ENCODE measurements at places on chromosomes 4 and X. TPM values are rescaled to one million over a fixed set of nuclear protein-coding genes. Genes with fewer than 3 reads are reported as not detected.

The IL2 gene
- total RNA-seq = not detected

The MAGEB10 gene
- total RNA-seq = not detected

The UGT2A1 gene
- total RNA-seq = 0.05 TPM

The RUFY3 gene
- total RNA-seq = 35.2 TPM

The FAM9B gene
- total RNA-seq = 0.25 TPM

The FAM47E gene
- 2.0 TPM for total RNA-seq

The DSPP gene
- not detected for total RNA-seq

DNA sequence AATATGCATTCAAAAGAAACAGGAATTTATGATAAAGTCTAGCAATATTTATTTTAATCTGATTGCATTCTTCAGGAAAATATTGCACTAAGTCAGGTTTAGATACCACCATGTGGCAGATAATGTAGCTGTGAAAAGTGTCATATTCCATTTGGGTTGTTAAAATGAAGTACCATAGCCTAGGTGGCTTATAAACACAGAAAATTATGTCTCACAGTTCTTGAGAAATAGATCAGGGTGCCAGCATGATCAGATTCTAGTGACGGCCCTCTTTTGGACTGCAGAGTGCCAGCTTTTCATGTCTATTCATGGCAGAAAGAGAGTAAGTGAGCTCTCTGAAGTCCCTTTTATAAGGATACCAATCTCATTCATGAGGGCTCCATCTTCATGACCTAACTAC is 5.6 kb upstream of the ADGRL3 start:
- peaks cover 3% of the 10 kb centered on the region for H3K27me3 ChIP-seq
- no peak for DNase-seq
- H3K4me3 ChIP-seq = no peak overlapping the region
- no peaks in the 10 kb centered on the region for H3K4me1 ChIP-seq
- H3K36me3 ChIP-seq = no peaks in the 10 kb centered on the region

DNA sequence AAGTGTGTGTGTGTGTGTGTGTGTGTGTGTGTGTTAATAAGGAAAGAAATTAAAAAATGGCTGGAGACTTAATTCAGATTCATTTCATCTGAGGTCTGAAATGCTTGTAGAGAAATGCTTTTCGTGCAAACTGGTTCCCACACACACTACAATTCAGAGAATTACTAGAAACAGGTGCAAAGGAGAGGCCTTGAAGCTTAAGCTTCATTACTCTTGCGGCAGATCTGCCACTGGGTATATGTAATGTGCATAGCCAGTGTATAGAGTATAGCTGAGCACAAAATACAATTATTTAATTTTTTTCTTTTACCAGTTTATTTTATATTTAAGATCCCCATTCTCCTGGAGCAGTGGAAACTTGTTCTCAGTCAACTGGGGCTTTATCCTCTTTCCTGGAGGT is 31.8 kb upstream of the MAGEB10 start:
- no peaks in the 10 kb centered on the region for H3K36me3 ChIP-seq
- no peak overlapping the region for H3K4me3 ChIP-seq
- no peaks in the 10 kb centered on the region for H3K4me1 ChIP-seq
- DNase-seq = no peak

- H3K36me3 ChIP-seq = no peaks in the 10 kb centered on the region
- DNase-seq = no peak
- H3K27ac ChIP-seq = no peak overlapping the region
- no peaks in the 10 kb centered on the region for H3K4me1 ChIP-seq
- H3K27me3 ChIP-seq = no peaks in the 10 kb centered on the region
- H3K4me3 ChIP-seq = no peak overlapping the region
Observed at GRCh38 chrX:16290997-16291396, 123.7 kb downstream of the MAGEB17 start.

- H3K27ac ChIP-seq = no peak overlapping the region
- no peaks in the 10 kb centered on the region for H3K27me3 ChIP-seq
- no peak for DNase-seq
- H3K4me1 ChIP-seq = no peaks in the 10 kb centered on the region
- H3K36me3 ChIP-seq = no peaks in the 10 kb centered on the region
- H3K4me3 ChIP-seq = no peak overlapping the region
Observed at GRCh38 chr4:8305851-8306471, 36.4 kb downstream of the HTRA3 start.

DNA sequence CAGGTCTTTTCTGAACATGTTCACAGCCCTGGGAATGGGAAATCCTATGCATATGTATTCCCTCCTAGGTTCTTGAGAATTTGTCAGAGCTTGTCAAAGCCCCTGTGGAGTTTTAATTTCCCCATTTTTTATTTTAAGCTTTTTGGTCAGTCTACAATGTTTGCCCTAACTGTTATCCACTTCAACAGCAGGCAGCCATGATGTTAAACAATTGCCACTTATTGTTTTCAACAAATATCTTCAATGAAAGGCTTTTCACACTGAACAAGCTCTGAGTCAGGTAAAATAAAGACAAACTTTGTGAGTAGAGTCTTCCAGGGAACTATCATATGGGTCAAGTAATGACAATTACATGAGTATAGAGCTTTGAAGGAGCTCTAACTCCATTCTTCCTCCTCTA is 25.0 kb upstream of the ATP1B4 start:
- DNase-seq = no peak
- H3K27me3 ChIP-seq = no peaks in the 10 kb centered on the region
- H3K4me1 ChIP-seq = no peaks in the 10 kb centered on the region

GRCh38 chrX:30533266-30533665 is 44.3 kb downstream of the TASL start:
- DNase-seq = no peak
- H3K27me3 ChIP-seq = no peaks in the 10 kb centered on the region
- H3K4me1 ChIP-seq = no peaks in the 10 kb centered on the region
- H3K4me3 ChIP-seq = no peak overlapping the region
- H3K36me3 ChIP-seq = no peaks in the 10 kb centered on the region

DNA sequence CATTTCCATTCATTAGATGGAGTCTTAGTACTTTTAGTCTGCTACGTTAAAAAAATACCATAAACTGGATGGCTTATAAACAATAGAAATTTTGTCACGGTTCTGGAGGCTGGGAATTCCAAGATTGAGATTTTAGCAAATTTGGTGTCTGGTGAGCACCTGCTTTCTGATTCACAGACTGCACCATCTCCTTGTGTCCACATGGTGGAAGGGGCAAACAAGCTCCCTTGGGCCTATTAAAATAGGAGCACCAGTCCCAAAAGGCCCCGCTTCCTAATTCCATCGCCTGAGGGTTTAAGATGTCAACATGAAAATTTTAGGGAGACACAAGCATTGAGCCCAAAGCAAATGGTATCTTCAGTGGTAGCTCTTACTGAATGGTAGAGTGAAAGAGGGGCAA is 120.5 kb upstream of the MAP9 start:
- no peaks in the 10 kb centered on the region for H3K36me3 ChIP-seq
- H3K27me3 ChIP-seq = no peaks in the 10 kb centered on the region
- H3K4me3 ChIP-seq = no peak overlapping the region
- no peak for DNase-seq
- no peaks in the 10 kb centered on the region for H3K4me1 ChIP-seq
- H3K27ac ChIP-seq = no peak overlapping the region

GRCh38 chrX:7996414-7996813 is 69.2 kb upstream of the PNPLA4 start:
- H3K4me1 ChIP-seq = no peaks in the 10 kb centered on the region
- H3K27me3 ChIP-seq = no peaks in the 10 kb centered on the region
- no peak overlapping the region for H3K4me3 ChIP-seq
- no peaks in the 10 kb centered on the region for H3K36me3 ChIP-seq
- DNase-seq = peak; percentile 33

DNA sequence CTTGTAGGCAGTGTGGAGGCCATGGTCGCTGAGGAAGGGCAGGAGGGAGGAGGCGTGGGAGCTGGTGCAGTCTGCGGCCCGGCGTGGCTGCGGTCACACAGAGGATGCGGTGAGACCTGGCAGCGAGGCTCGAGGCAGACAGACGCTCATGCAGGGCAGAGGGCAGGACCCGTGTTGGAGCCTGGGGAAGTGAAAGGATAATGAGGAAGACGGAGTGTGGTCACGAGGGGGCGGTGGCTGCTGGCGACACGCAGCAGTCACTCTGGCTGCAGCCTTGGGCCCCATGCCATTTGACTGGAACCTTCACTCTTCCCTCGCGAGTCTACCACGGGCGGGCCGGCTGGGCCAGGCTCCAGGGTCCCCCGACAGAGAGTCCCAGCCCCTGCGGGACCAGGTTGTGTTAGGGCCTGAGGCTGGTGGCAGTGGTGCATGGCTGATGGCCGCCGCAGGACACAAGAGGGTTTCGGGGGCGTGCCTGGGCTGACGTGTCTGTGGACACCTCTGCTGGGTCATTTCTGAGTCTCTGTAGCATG is 68.8 kb upstream of the HGFAC start:
- H3K36me3 ChIP-seq = no peaks in the 10 kb centered on the region
- H3K4me3 ChIP-seq = no peak overlapping the region
- peaks cover 10% of the 10 kb centered on the region for H3K4me1 ChIP-seq
- no peak overlapping the region for H3K27ac ChIP-seq

GRCh38 chr4:88138561-88138960 is 19.9 kb downstream of the ABCG2 start:
- peaks cover 4% of the 10 kb centered on the region for H3K4me1 ChIP-seq
- no peak overlapping the region for H3K27ac ChIP-seq
- H3K27me3 ChIP-seq = no peaks in the 10 kb centered on the region
- DNase-seq = no peak
- H3K4me3 ChIP-seq = no peak overlapping the region

- no peak for DNase-seq
- no peak overlapping the region for H3K4me3 ChIP-seq
- H3K4me1 ChIP-seq = no peaks in the 10 kb centered on the region
- no peaks in the 10 kb centered on the region for H3K27me3 ChIP-seq
- H3K27ac ChIP-seq = no peak overlapping the region
- H3K36me3 ChIP-seq = no peaks in the 10 kb centered on the region
Observed at GRCh38 chr4:56874166-56874565, 33.5 kb upstream of the REST start.

DNA sequence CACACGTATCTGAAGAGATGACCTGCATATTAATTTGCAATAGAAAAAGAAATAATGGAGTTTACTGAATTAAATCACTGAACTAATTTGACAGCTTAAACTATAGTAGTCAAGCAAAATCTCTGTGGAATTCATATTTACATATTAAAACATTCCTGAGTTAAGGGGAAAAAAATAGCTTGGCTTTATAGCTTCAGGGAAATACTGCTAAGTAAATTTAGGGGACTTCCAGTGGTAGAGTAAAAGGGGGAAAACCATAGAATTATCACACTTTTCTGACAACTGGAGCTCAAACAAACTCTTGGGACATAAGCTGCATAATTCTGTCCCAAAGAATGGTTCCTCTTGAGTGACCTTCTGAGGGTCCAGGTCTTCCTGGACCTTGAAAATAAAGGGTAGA is 28.6 kb upstream of the CCNI start:
- no peak for DNase-seq
- no peak overlapping the region for H3K4me3 ChIP-seq
- no peak overlapping the region for H3K27ac ChIP-seq

DNA sequence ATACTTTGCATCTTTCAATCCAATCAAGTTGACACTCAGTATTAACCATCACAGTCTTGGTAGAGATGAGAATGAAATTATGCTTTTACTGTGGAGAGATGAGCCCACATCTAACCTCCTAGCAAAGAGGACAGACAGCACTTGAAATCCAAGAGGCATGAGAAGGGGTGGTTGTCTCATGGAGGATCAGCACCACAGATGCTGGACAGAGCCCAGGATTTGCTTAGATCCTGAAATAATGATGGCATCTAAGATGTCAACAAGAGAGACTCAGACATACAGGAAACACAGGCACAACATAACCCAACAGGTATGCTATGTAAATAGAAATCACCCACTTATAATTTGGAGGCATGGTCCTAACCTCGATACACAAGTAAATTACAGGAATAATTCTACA is 74.3 kb upstream of the VCX2 start:
- no peaks in the 10 kb centered on the region for H3K36me3 ChIP-seq
- no peak overlapping the region for H3K4me3 ChIP-seq
- no peaks in the 10 kb centered on the region for H3K27me3 ChIP-seq
- DNase-seq = no peak
- no peaks in the 10 kb centered on the region for H3K4me1 ChIP-seq
- H3K27ac ChIP-seq = no peak overlapping the region

DNA sequence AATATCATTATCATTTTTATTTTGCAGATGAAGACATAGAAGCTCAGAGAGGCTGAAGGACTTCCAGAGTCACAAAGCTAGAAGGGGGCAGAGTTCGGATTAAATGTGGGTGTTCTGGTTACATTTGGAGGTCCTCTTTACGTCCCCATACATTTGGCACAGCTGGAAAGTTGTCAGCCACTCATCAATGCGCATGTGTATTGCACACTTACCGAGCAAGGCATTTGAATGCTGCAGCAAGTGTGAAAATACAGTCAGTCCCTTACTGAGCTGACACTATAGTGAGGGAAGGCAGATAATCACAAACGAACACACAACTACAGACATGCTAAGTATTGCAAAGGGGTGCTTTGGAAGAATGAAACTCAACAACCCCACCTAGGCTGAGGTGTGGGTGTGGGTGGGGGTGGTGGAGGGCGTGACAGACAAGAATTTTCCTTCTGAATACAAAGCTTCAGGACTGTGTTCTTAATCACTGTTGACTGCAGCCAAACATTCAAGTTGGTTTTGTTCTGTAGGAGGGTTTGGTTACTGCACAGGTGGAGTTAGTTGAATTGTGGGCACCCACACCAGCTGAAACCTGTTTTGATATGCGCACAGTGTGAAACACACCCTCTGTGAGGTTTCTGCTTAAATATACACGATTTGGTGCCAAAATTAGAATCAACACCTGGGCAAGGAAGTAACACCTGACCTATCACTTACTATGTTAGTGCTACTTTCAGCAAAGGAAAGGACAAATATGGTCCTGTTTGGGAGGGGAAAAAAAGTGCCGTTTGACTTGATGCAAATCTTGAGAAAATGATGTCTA is 72.4 kb downstream of the COQ2 start:
- no peak overlapping the region for H3K27ac ChIP-seq
- H3K4me3 ChIP-seq = no peak overlapping the region
- H3K27me3 ChIP-seq = no peaks in the 10 kb centered on the region
- peaks cover under 1% of the 10 kb centered on the region for H3K4me1 ChIP-seq
- no peaks in the 10 kb centered on the region for H3K36me3 ChIP-seq

GRCh38 chr4:10643600-10644425 is 40.8 kb downstream of the CLNK start:
- no peak for DNase-seq
- H3K36me3 ChIP-seq = no peaks in the 10 kb centered on the region
- H3K4me3 ChIP-seq = no peak overlapping the region
- H3K27ac ChIP-seq = no peak overlapping the region

DNA sequence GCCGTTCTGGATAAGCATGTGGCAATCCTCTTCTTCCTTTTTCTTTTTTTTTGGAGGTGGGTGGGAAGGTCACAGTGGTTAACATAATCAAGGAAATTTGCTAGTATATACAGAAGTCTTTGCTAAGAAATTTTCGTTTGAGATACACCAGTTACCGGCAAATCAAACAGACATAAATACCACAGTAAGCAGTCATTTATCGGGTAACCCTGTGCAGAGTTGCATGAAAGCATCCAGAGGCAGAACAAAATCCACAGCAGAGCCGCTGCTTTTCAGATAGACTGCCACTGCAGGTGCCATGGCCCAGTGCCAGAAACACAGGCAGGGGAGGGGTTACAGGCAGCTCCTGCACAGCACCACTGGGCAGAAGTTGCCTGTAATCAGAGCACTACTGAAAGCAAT is 179.1 kb upstream of the MAB21L2 start:
- no peaks in the 10 kb centered on the region for H3K4me1 ChIP-seq
- no peak overlapping the region for H3K4me3 ChIP-seq
- no peak overlapping the region for H3K27ac ChIP-seq
- H3K36me3 ChIP-seq = no peaks in the 10 kb centered on the region
- DNase-seq = peak; percentile 52
- no peaks in the 10 kb centered on the region for H3K27me3 ChIP-seq

GRCh38 chr4:162151850-162152249 is 11.9 kb downstream of the FSTL5 start:
- H3K36me3 ChIP-seq = no peaks in the 10 kb centered on the region
- H3K4me3 ChIP-seq = no peak overlapping the region
- DNase-seq = no peak
- peaks cover 8% of the 10 kb centered on the region for H3K27me3 ChIP-seq
